Fibroblast of mammary gland (primary cell): ENCODE measurements at places on chromosomes 6 and 20.

- peak; percentile 44 for DNase-seq
Observed at GRCh38 chr20:50218987-50219435, 28.4 kb downstream of the CEBPB start.

GRCh38 chr6:149271348-149272340, 45.9 kb upstream of the TAB2 start:
- DNase-seq: peak; percentile 66

GRCh38 chr20:62980970-62981369, 25.8 kb downstream of the BHLHE23 start:
- DNase-seq: peak; percentile 8

GRCh38 chr6:9346923-9347322, 911.6 kb upstream of the SLC35B3 start:
- DNase-seq: no peak

DNA sequence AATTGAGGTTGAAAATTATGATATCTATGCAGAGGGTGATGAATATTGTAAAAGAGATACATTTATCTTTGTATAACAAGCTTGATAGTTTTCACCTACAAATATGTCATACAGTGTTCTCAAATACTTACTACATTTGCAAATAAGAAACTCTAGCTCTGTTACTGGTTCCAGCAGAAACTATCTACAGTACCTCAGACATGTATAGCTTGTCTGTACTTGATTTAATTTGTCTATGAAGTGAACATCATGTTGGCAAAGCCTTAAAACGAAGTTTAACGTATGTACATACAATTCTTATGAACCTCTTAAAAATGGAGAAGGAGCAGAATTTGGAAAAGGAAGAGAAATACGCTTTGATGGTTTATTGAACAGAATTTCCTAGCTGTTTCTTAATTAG, 201.4 kb upstream of the MARCKS start:
- DNase-seq: no peak

GRCh38 chr20:49469060-49469459, 13.4 kb downstream of the KCNB1 start:
- no peak for DNase-seq
